ENCODE measurements at places on chromosomes 2 and 18. TPM values are rescaled to one million over a fixed set of nuclear protein-coding genes. Genes with fewer than 3 reads are reported as not detected.

MAB21L4 gene
- not detected for total RNA-seq

SPDYA gene
- 11.2 TPM for total RNA-seq

SIX3 gene
- not detected for total RNA-seq

ABCG8 gene
- total RNA-seq = not detected

RAB17 gene
- total RNA-seq = not detected

FNDC4 gene
- not detected for total RNA-seq

FIGN gene
- not detected for total RNA-seq

MRPL19 gene
- 16.7 TPM for total RNA-seq

SCN7A gene
- not detected for total RNA-seq

FZD7 gene
- 0.31 TPM for total RNA-seq

SLC11A1 gene
- 23.9 TPM for total RNA-seq

FBLN7 gene
- 21.7 TPM for total RNA-seq

GPR75 gene
- 2.7 TPM for total RNA-seq

PKDCC gene
- total RNA-seq = 1.2 TPM

SP140L gene
- 85.6 TPM for total RNA-seq

VWA3B gene
- total RNA-seq = not detected

TRIM54 gene
- total RNA-seq = not detected

GAREM2 gene
- 3.6 TPM for total RNA-seq

IWS1 gene
- total RNA-seq = 26.4 TPM

SERPINB2 gene
- 0.99 TPM for total RNA-seq

TMEFF2 gene
- not detected for total RNA-seq

DSG4 gene
- not detected for total RNA-seq

BOLL gene
- total RNA-seq = not detected

PXDN gene
- not detected for total RNA-seq

DPP4 gene
- 57.3 TPM for total RNA-seq

PDE6D gene
- 21.6 TPM for total RNA-seq

TMEM182 gene
- total RNA-seq = 2.9 TPM

HOXD11 gene
- total RNA-seq = not detected

CYTIP gene
- total RNA-seq = 294 TPM

MSTN gene
- 0.10 TPM for total RNA-seq

NEU2 gene
- not detected for total RNA-seq

TRAF3IP1 gene
- 8.9 TPM for total RNA-seq

NOL4 gene
- not detected for total RNA-seq

VWC2L gene
- not detected for total RNA-seq

FRZB gene
- not detected for total RNA-seq

DUSP28 gene
- 12.8 TPM for total RNA-seq

NT5C1B gene
- not detected for total RNA-seq

VIL1 gene
- total RNA-seq = 0.32 TPM

SLC30A3 gene
- 0.13 TPM for total RNA-seq

GREB1L gene
- total RNA-seq = not detected

CCDC74B gene
- 0.21 TPM for total RNA-seq

RRM2 gene
- 0.32 TPM for total RNA-seq

ALLC gene
- total RNA-seq = not detected

OBSL1 gene
- 1.1 TPM for total RNA-seq

FHOD3 gene
- total RNA-seq = not detected

PREPL gene
- 21.3 TPM for total RNA-seq

CD28 gene
- 177 TPM for total RNA-seq
